ENCODE measurements at places on chromosomes 7 and 10.

- DNase-seq: no peak
These were observed 514.8 kb downstream of the DNAJB6 start for GRCh38 chr7:157851501-157852067.

DNA sequence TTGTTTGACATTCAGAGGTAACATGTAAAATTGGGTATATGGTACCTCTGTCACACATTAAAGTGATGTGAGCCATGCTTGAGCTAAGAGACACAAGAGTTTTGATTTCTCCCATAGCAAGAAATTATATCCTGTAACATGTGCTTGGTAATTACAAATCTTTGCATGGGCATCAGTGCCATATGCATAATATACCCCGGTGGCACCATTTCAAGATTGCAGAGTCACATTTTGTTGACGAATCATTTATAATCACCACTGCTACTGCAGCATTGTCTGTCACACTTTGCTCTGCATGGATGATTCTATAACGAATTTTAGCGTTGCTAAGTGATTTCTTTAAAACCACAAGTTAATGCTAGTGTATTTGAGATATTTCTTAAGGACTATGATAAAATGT, 443.7 kb upstream of the LRRN3 start:
- DNase-seq: no peak

DNA sequence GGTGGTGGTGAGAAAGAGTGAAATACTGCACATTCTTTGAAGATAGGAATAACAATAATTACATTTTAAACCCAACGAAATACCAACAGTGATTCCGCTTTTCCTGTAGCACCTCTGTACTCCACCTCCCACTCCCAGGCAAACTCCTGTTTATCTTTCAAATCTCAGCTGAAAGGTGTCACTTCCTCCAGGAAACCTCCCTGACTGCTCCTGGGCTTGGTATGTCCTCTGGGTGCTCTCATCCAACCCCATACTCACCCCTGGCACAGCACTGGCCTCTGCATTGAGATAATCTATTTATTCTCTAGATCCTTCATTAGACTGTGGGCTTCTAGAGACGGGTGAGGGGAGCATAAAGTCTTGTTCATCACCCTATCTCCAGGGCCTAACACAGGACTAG, 148.0 kb downstream of the MYOF start:
- DNase-seq: no peak

- no peak for DNase-seq
These were observed 88.3 kb upstream of the MXI1 start for GRCh38 chr10:110118891-110119621.

- DNase-seq: no peak
These were observed 258.1 kb upstream of the GRB10 start for GRCh38 chr7:51040787-51041186.

DNA sequence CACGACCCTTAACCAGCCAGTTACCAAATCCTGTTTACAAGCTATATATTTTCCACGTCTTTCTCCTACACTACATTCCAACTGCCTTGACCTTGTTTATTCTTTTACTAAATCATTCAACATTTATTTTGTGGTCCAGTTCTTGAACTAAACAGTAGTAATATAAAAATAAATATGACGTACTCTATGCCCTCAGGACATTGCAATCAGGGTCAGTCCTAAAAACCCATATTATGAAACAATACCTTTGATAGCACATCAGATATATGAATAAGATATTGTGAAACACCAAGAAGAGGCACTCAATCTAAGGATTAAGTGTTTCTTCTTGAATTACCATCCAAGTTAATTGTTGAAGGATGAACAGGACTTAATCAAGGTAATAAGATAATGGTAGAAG, 52.5 kb upstream of the WNT16 start:
- DNase-seq: no peak

Measured in GM10248 (cell line).